ENCODE measurements at places on chromosomes 13 and 19.

DNA sequence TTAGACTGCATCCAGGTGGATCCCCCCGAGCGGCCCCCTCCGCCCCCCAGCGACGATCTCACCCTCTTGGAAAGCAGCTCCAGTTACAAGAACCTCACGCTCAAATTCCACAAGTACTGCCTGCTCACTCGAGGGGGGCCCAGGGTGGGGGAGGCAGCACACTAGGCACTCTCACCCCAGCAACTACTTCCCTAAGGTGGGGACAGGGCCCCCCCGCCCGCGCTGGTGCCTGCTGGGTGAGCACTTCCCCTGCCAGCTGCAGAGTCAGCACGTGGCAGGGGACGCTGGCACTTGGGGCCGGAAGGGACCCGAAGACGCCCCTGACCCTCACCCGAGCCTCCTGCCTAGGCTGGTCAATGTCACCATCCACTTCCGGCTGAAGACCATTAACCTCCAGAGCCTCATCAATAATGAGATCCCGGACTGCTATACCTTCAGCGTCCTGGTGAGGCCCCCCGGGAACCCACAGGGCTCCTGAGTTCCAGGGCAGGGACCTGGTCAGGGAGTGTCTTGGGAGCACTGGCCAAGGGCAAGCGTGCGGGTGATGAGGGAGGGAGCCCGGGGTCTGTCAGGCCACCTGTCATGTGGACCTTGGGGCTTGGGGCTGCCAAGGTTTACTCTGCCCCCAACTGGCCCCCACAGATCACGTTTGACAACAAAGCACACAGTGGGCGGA is 5.2 kb downstream of the MCOLN1 start:
- no peak for DNase-seq

DNA sequence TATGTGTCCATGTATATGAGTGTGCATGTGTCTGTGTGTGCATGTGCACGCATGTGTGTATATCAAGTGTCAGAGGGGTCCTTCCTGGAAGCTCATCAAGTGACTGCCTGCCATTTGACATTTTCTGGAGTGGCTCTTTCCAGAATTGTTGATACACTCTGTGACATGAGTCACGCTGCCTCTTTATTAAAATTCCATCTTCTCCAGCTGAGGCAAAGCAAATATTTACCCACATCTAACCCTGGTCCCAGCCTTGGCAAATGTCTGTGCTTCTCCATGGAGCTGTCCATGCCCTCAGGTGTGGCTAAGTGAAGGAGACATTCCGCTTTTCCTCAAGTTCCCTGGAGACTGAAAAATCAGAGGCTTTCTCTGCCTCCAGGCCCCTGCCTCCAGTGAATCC is 88.2 kb upstream of the MBNL2 start:
- DNase-seq = no peak

- DNase-seq = peak; percentile 6
Observed at GRCh38 chr13:77918391-77919245, at the start of gene EDNRB. Gene EDNRB (minus strand): TSS chr13:77918831. CDS start chr13:77918573, 258 bp downstream.

DNA sequence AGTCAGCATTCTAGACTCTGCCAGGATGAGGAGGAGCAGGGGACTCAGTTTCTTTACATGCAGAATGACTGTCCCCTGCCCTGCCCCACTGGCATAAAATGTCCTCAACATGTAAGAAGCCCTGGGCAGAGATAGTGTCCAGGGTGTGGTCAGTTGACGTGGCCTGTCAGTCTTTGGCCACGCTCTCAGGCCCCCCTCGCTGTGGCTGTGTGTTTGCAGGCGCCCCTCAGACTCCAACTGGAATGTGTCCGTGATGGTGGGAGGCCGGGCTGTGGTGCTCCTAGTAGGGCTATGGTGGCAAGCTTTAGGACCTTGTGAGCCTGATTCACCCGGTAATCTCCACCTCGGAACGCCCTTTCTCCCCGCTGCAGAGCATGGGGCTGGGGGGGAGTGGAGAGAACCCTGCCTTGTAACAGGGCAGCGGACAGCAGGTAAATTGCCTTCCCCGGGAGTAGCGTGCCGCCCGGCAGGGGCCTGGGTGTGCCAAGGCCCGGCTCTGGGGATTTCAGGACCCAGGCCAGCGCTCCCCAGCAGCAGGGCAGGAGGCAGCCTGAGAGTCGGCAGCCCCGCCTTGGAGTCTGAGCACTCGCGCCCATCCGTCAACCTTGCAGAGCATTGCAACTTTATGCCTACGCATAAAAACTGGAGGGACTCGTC is 62.3 kb downstream of the CHST8 start:
- DNase-seq = no peak

- DNase-seq = no peak
Observed at GRCh38 chr13:84812078-84812477, 929.8 kb upstream of the SLITRK1 start.

DNA sequence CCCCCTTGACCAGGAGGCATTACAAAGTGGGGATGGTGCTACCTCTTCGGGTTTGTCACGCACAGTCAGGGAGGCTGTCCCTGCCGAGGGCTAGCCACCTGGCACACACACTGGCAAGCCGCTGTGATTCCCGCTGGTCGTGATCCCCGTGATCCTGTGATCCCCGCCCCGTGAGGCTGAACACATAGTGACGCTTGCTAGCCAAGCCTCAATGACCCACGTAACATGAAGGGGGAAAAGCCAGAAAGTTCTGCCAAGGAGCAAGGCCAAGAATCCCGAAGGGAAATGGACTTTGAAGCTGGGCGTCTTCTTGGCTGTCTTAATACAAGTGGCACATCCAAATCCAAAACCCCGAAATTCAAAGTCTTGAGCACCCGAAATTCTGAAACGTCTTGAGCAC is 13.7 kb downstream of the LDLR start:
- DNase-seq = no peak

GRCh38 chr19:34109596-34109995 is 62.7 kb upstream of the LSM14A start:
- DNase-seq = no peak

- no peak for DNase-seq
Observed at GRCh38 chr19:1183543-1184172, 9.6 kb upstream of the SBNO2 start.

GRCh38 chr19:15464394-15465385 is at the start of gene RASAL3:
Gene RASAL3 (minus strand): TSS chr19:15464544. CDS start chr19:15464358, 186 bp downstream.
- peak; percentile 74 for DNase-seq

DNA sequence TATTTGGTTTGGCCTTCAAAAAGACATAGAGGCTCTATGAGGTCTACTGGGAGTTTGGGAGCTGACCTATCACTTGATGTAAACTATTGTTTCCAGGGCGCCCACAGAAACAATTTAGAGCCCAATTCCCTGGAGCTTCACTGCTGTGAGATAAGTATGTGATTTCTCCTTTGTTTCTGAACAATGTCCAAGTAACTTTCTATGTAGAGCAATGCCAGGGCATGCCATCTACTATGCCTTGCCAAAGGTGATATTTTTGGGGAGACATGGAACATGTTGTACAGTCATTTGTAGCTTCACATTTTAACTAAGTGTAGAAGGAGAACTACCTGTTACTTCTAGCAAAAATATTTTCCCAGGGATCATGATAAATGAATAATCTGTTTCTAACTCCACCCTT is 872.6 kb downstream of the GPC5 start:
- no peak for DNase-seq

DNA sequence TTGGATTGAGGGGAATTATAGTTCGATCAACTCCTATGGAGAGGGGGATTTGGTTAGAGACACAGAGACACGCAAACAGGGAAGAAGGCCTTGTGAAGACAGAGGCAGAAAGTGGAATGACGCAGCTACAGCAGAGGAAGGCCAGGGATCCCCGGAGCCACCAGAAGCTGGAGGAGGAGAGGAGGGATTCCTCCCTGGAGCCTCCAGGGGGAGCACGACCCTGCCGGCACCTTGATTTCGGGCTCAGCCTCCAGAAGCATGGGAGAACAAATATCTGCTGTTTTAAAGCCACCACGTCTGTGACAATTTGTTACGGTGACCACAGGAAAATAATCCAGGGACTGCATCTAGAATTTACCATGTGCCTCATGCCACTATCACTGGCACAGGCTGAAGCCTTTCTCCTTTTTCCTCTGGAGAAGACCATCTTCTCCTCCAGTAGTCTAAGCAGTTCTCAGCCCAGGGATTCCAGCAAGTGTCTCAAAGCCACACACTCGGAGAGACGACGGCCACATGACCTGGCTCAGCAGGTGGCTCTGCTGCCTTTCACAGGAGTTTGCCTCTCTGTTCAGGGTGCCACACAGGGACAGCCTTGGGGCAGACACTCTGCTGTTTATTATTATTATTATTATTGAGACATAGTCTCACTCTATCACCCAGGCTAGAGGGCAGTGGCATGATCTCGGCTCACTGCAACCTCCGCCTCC is 39.9 kb upstream of the CCNE1 start:
- DNase-seq = peak; percentile 40

DNA sequence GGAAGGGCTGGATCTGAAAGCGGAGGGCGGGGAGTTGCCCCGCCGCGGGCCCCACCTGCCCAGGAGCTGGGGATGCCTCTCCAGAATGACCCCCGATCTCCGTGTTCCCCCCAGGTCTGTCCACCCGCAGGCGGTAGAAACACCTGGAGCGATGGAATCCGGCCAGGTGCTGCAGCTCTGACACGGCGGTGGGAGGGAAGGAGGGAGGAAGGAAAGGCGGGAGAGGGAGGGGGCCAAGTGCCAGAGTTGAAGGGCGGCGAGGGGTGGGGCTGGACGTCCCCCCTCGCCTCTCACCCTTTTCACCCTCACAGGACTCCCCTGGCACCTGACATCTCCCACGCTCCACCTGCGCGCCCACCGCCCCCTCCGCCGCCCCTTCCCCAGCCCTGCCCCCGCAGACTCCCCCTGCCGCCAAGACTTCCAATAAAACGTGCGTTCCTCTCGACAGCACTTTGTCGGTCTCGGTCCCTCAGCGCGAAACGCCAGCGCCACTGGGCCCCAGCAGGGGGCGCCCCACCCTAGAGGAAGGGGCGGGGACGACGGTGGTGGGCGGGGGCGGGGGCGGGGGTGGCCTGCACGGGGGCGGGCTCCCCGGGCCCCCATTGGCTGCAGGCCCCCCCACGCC is 337 bp upstream of the FXYD7 start:
- DNase-seq = peak; percentile 66

- DNase-seq = no peak
Observed at GRCh38 chr13:39784347-39784746, 128.9 kb downstream of the COG6 start.

DNA sequence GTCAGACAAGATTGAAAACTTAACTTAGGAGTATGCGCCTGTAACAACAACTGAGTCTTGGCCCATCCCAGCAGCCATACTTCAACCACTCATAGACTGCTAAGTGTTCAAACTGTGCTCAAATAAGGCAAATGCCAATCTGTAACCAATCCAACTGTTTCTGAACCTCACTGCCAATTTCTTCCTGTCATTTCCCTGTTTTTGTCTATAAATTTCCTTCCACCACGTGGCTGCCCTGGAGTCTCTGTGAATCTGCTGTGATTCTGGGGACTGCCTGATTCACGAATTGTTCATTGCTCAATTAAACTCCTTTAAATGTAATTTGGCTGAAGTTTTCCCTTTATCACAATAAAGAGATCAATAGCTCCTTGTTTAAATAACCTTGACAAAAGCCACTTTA is 50.8 kb upstream of the FREM2 start:
- DNase-seq = no peak

GRCh38 chr19:30341611-30342201 is 30.5 kb upstream of the ZNF536 start:
- DNase-seq = no peak

- DNase-seq = no peak
Observed at GRCh38 chr13:109235901-109236300, 550.5 kb downstream of the IRS2 start.

- no peak for DNase-seq
Observed at GRCh38 chr13:29156136-29156535, 336.0 kb downstream of the MTUS2 start.

DNA sequence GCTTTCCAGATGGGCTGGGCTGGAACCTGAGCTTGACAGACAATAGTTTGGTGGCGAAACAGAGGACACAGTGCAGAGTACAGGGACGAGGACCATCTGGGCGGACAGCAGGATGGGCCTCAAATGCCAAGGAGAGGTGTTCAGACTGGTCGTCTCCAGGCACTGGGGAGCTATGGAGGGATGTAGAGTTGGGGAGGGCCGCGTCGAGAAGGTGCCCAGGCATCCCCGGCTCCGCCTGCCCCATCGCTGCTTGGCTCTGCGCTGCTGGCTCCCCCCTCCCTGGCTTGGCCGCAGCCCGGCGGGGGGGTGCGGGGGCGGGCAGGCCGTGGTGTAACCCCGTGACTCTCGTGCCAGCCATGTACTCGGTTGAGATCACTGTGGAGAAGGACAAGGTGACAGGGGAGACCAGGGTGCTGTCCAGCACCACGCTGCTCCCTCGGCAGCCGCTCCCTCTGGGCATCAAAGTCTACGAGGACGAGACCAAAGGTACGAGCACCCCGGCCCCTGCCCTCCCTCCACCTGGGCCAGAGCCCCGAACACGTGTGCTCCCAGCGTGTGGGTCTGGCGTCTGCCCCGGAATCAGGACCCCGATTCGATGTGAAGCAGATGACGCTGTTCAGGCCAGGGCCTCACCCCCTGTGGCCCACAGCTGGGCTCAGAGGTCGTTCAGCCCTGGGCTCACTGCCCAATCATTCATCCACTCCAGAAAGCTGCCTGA is 10.8 kb upstream of the MISP start:
- DNase-seq = no peak

DNA sequence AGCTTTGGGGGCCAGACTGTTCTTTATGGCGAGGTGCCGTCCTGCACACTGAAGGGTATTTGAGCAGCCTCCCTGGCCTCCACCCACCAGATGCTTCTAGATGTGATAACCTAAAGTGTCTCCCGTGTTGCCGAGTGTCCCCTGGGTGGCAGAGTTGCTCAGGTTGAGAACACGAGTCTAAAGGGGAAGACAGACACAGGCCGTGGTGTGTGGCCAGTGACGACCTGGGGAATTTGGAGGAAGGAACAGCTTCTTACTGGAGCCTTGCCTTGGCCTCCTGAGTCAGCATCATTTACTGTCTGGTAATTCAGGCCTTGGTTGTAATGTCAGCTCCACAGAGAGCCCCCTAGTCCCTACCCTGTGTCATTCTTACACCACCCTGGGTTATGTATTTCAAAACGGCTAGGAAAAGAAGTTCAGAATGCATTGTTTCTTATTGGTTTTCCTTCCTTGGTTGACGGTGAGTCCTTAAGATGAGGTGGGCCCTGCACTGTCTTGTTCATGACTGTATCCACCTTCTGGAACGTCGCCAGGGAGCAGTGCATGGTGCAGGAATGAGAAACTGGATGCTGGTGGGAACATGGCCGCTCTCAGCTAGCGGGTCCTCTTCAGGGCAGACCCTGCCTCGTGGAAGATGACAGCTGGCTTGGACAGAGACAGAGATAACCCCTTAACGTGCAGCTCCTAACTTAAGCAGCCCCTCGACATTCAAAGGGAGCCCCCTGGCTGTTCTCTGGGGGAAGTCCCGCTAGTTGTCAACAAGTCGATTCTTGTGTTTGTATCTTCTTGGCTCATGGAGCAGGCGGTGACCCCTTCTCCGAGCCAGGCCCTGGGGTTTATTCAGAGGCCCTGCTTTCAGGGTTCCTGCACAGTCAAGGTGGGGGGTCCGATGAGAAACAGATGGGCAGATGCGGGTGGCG is 7.2 kb downstream of the SIN3B start:
- no peak for DNase-seq

GRCh38 chr13:107351305-107351704 is 783.4 kb upstream of the ARGLU1 start:
- no peak for DNase-seq

GRCh38 chr19:1266916-1267476 is 2.1 kb upstream of the CIRBP start:
- DNase-seq = peak; percentile 75

All from activated naive CD8-positive, alpha-beta T cell treated with anti-CD3 and anti-CD28 coated beads for 36 hours (primary cell).